ENCODE measurements at places on chromosomes 4 and X.

GRCh38 chrX:124016825-124017224 is 55.3 kb downstream of the STAG2 start:
- DNase-seq, result no peak

DNA sequence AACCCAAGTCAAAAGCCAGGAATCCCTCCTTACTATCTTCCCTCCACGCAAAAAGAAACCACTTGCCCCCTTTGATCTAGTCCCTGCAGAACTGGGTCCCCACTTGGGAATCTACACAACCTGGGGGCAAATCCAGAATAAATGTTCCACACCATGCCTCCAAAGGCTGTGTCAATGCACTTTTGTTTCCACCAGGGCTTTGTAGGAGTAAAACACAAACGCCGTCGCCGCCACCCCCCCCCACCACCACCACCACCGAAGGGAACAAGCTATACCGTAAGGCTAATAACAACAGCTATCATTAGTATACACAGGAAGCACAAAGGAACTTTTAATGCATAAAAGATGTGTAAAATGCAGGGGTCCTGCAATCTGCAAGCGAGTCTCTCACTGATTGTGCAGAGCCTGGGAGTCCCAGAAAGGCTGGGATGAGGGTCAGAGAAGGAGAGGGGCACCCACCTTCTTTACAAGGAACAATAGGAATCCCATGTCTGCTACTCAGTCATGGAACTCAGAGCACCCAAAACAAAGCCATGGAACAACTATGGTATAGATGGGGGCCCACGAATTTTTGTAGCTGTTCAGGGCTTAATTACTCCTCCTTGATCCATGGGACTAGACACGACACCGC is 13.2 kb downstream of the BCOR start:
- no peak for DNase-seq

DNA sequence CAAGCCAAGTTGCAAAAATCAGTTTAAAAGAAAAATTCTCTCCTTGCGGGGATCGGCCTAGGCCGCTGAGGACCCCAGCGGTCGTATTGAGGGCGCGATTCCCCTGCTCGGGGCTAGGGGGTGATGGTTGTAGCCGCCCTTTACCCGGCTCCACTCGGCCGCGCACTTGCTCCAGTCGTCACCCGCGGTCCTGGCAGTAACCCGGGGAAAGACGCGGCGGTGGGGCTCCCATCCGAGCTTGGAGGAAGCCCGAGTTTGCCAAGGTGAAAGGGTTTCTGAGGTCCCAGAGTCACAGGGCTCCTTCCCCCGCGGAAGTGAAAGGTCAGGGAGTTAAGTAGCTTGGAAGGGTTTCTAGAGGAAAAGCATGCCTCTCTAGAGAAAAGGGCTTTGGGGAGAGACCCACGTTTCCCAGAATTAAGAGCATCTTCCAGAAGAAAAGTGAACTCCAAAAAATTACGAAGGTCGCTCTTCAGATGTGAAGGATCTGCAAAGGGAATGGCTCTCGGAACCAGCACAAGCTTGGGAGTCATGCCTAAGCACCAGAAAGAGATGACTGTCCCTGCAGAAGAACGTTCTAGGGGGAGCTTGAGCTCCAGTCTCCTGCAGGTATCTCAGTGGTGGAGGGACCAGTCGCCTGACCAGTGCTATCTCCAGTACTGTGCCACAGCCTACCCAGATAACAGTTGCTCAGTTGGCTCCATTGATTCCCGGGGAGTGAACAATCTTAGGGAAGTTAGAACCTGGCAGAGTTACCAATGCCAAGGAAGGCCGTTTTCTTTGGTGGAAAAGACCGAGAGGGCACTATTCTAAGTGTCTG is 875 bp downstream of the LAP3 start:
- peak; percentile 30 for DNase-seq

GRCh38 chrX:134794692-134795091 is 136.4 kb upstream of the PLAC1 start:
- DNase-seq, result no peak

- DNase-seq, result no peak
Observed at GRCh38 chr4:83340692-83341343, 6.2 kb upstream of the HPSE start.

DNA sequence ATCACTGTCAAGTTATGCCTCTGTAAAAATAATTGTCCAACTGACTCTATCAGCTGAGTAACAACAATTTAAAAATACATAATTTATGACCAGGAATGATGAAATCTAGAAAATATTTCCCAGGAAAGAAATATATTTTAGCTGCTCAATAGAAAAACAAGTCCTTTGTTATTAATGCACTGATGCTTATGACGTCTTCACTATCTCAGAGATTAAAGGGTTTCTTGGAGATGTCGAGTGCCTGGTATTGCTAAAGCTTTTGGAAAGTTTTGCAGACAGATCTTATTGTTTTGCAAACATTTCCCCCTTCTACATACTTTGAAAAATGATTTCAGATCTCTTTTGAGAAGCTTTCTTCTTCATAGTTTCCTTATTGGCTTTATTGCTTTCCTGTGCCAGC is 154.6 kb upstream of the RPS6KA3 start:
- DNase-seq, result no peak

GRCh38 chr4:32025851-32026459 is 1305.8 kb downstream of the PCDH7 start:
- peak; percentile 69 for DNase-seq

DNA sequence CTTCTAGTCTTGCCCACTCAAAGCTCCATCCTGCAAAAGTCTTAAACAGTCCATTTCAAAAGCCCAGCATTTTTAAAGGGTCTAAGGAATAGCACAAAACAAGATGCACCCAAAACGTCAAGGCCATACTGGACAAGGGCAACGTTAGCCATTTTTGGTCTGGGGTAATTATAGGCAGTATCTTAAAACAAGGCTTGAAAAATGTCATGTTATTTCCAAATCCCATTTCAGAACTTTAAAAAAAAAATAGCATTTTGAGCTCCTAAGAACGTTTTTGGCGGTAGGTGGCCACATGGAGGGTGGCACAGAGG is 584 bp upstream of the TMEM165 start:
- DNase-seq, result no peak

GRCh38 chrX:10676235-10676957 is 56.0 kb upstream of the MID1 start:
- no peak for DNase-seq

GRCh38 chr4:113682730-113683537 is 78.6 kb downstream of the CAMK2D start:
- DNase-seq, result peak; percentile 62

Data from epithelial cell of esophagus (primary cell).